IPS DF 6.9 (cell line): ENCODE measurements at places on chromosomes 2 and 18.

DNA sequence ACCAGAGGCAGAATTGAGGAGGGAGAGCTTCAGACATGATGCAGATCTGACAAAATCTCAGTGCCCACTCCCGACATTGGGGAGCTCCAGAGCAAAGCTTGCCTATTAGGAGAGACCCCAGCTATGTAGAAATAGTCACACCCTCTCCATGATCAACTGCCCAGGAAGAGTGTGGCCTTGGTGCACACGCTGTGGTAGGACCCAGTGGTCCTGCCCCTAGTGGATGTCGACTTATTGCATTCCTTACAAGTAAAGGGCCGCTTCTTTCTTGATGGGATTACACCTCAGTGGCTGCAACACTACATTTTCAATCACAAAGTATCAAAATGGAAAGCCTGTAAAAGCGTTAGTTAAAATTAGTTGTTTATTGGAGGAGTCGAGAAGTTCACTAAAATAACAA is 64.2 kb downstream of the VRK2 start:
- H3K4me1 ChIP-seq, result 0 out of 2 replicates have a peak, but pooled peaks cover 1% of the 10 kb centered on the region
- H3K4me3 ChIP-seq, result no peak overlapping the region
- no peak overlapping the region for H3K27ac ChIP-seq
- H3K36me3 ChIP-seq, result no peaks in the 10 kb centered on the region

- H3K4me1 ChIP-seq, result no peaks in the 10 kb centered on the region
- DNase-seq, result no peak
- no peaks in the 10 kb centered on the region for H3K27me3 ChIP-seq
Observed at GRCh38 chr2:102983786-102984185, 222.0 kb downstream of the TMEM182 start.

DNA sequence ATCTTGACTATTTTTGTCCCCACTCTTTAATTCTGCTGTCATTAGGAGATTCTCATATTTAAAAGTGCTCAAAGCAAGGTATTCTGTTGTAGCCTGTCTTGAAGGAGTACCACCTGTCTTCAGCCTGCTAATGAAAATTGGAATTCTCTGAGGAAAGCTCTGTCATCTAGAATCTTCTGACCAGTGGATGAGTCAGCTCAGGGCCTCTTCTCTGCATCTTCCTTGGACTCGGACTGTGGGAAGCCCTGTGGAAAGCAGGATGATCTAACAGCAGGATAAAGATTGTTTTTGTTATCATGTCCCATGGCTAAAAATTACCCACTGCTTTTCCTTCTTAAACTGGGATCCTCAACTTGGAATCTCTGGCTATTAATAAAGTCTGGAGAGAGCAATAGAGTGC is 18.7 kb upstream of the TMEM200C start:
- no peak overlapping the region for H3K4me3 ChIP-seq
- no peak overlapping the region for H3K27ac ChIP-seq

DNA sequence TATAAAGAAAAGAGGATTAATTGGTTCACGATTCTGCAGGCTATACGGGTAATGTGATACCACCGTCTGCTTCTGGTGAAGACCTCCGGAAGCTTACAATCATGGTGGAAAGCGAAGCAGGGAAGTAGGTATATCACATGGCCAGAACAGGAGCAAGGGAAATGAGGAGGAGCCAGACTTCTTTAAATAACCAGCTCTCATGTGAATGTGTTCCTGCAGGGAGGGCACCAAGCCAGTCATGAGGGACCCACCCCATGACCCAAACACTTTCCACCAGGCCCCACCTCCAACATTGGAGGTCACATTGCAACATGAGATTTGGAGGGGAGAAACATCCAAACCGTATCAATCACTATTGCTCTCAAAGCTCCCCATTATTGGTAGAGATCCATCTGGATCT is 61.8 kb downstream of the EFEMP1 start:
- no peak overlapping the region for H3K4me3 ChIP-seq
- H3K36me3 ChIP-seq, result no peaks in the 10 kb centered on the region; the same call in 1 of the 2 replicates
- H3K27ac ChIP-seq, result no peak overlapping the region
- no peaks in the 10 kb centered on the region for H3K4me1 ChIP-seq
- H3K27me3 ChIP-seq, result no peaks in the 10 kb centered on the region
- no peak for DNase-seq

- no peaks in the 10 kb centered on the region for H3K36me3 ChIP-seq
- no peak overlapping the region for H3K4me3 ChIP-seq
- H3K4me1 ChIP-seq, result peaks cover 3% of the 10 kb centered on the region
- DNase-seq, result no peak
- no peak overlapping the region for H3K27ac ChIP-seq
- H3K27me3 ChIP-seq, result no peaks in the 10 kb centered on the region
Observed at GRCh38 chr2:109702250-109702985, 88.3 kb downstream of the SOWAHC start.

DNA sequence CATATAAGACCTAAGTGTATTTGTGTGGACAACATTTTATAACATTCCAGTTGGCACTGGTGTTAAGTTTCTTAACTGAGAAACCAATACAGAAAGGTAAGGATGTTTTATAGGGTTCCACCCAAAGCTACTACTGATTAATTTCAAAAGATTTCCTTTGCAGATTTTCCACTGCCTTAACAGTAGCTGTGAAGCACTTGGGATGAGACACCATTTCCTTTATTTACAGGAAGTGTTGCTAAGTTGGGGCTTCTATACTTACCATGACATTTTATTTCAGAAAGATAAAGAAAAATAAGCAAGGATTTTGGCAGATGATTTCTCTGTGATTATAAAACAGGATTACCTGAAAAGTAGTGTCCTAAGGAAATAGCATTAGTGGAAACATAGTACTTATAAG is 234.3 kb downstream of the CALCRL start:
- no peaks in the 10 kb centered on the region for H3K4me1 ChIP-seq
- H3K36me3 ChIP-seq, result no peaks in the 10 kb centered on the region
- no peak overlapping the region for H3K4me3 ChIP-seq
- no peaks in the 10 kb centered on the region for H3K27me3 ChIP-seq
- no peak overlapping the region for H3K27ac ChIP-seq

DNA sequence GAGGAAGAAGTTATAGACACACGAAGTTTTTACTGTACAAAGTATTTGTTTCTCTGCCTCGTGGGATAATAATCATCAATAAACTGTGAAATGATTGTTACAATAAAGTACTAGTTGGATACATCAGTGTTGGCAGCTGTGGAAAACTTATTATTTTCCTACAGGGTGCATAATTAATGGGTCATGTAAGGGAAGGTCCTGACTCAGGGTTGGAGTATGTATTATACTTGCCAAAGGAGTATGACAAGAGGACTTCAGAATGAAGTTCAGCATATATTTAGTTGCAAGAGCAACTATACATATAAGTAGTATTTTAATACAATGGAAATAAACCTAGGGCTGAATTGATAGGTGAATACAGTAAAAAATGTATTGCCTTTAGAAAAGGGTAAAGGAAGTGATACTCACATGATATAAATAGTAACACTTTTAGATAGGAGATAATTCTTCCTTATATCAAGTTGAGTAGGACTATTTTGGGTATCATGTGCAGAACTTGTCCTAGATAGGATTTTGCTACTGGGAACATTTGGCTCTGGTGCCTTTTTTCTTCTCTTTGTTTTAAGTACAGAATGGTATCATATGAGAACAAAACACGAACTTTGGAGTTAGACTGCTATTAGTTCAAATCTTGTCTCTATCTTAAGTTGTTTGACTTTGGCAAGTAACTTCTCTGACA is 79.1 kb downstream of the PLCL1 start:
- H3K4me1 ChIP-seq, result no peaks in the 10 kb centered on the region
- no peak overlapping the region for H3K4me3 ChIP-seq
- H3K36me3 ChIP-seq, result no peaks in the 10 kb centered on the region
- H3K27me3 ChIP-seq, result no peaks in the 10 kb centered on the region
- H3K27ac ChIP-seq, result no peak overlapping the region

- H3K27ac ChIP-seq, result no peak overlapping the region
- H3K4me1 ChIP-seq, result 0 out of 2 replicates have a peak, but pooled peaks cover 1% of the 10 kb centered on the region
- H3K27me3 ChIP-seq, result no peaks in the 10 kb centered on the region
- no peak for DNase-seq
- H3K4me3 ChIP-seq, result no peak overlapping the region
Observed at GRCh38 chr2:37355735-37356134, 11.3 kb downstream of the QPCT start.

- H3K4me1 ChIP-seq, result no peaks in the 10 kb centered on the region
- no peak overlapping the region for H3K27ac ChIP-seq
- H3K27me3 ChIP-seq, result no peaks in the 10 kb centered on the region
- no peak for DNase-seq
- H3K4me3 ChIP-seq, result no peak overlapping the region
Observed at GRCh38 chr2:75256485-75256884, 57.2 kb upstream of the TACR1 start.

DNA sequence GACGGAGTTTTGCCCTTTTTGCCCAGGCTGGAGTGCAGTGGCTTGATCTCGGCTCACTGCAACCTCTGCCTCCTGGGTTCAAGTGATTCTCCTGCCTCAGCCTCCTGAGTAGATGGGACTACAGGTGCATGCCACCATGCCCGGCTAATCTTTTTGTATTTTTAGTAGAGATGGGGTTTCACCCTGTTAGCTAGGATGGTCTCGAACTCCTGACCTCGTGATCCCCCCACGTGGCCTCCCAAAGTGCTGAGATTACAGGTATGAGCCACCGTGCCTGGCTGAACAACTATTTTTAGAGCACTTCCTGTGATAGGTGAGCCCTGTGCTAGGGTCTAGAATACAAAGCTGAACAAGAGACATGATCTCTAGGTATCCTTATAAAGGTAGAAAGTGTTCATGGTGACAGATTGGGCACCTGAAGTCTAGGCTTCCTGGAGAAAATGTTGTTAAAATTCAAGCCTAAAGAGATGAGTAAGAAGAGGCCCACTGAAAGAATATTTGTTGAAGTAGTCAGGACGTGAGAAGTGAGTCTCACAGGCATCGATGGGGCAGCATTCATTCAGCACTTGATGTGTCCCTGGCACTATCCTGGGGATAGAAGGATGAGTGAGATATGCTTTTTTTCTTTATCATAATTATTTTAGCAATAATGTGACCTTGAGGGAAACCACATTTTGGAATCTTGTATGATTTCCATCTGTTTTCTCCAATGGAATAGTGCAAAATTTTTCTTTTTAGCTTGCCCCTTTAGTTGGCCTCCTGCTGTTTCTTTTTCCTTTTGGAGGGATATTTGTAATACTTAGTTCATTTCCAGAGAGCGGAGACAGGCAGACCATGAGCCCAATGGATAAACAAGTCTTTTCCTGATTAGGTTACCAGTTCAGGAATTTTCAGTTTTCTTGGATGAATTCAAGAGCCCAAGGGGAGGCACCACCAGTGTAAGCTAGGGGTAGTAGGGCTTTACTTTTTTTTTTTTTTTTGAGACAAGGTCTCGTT is 5.1 kb downstream of the ZNF236 start:
- DNase-seq, result no peak
- no peaks in the 10 kb centered on the region for H3K4me1 ChIP-seq
- H3K36me3 ChIP-seq, result no peaks in the 10 kb centered on the region
- H3K27ac ChIP-seq, result no peak overlapping the region
- H3K27me3 ChIP-seq, result no peaks in the 10 kb centered on the region

- H3K4me3 ChIP-seq, result no peak overlapping the region
- no peak overlapping the region for H3K27ac ChIP-seq
- H3K27me3 ChIP-seq, result no peaks in the 10 kb centered on the region
- H3K36me3 ChIP-seq, result no peaks in the 10 kb centered on the region
- DNase-seq, result no peak
Observed at GRCh38 chr18:45802814-45803492, 22.5 kb upstream of the SIGLEC15 start.

- H3K27me3 ChIP-seq, result peaks cover 8% of the 10 kb centered on the region
- DNase-seq, result no peak
- H3K4me3 ChIP-seq, result peak overlapping the region; percentile 65; the same call in 1 of the 2 replicates
- no peak overlapping the region for H3K27ac ChIP-seq
Observed at GRCh38 chr2:161238560-161239325, 69.5 kb upstream of the PSMD14 start.

GRCh38 chr2:6920743-6921064 is 3.5 kb downstream of the RNF144A start:
- no peaks in the 10 kb centered on the region; the same call in 1 of the 2 replicates for H3K27me3 ChIP-seq
- no peak for DNase-seq
- no peak overlapping the region for H3K4me3 ChIP-seq
- no peaks in the 10 kb centered on the region for H3K36me3 ChIP-seq
- peaks cover 3% of the 10 kb centered on the region; the same call in 1 of the 2 replicates for H3K4me1 ChIP-seq

- no peak overlapping the region for H3K27ac ChIP-seq
- peaks cover 23% of the 10 kb centered on the region for H3K36me3 ChIP-seq
- H3K4me1 ChIP-seq, result no peaks in the 10 kb centered on the region
- no peak overlapping the region for H3K4me3 ChIP-seq
- H3K27me3 ChIP-seq, result no peaks in the 10 kb centered on the region
Observed at GRCh38 chr2:158664987-158665386, 130.1 kb upstream of the DAPL1 start.
